ENCODE measurements at places on chromosomes 6 and 20.
A peak's percentile ranks its signal among the peaks of the same experiment; 100 is the strongest.

- DNase-seq: no peak
Measured at GRCh38 chr20:36507746-36508145, 33.6 kb upstream of the MYL9 start.

- DNase-seq: no peak
Measured at GRCh38 chr20:41124451-41125094, 12.8 kb upstream of the PLCG1 start.

GRCh38 chr20:57809661-57810172, 99.9 kb upstream of the PMEPA1 start:
- no peak for DNase-seq

DNA sequence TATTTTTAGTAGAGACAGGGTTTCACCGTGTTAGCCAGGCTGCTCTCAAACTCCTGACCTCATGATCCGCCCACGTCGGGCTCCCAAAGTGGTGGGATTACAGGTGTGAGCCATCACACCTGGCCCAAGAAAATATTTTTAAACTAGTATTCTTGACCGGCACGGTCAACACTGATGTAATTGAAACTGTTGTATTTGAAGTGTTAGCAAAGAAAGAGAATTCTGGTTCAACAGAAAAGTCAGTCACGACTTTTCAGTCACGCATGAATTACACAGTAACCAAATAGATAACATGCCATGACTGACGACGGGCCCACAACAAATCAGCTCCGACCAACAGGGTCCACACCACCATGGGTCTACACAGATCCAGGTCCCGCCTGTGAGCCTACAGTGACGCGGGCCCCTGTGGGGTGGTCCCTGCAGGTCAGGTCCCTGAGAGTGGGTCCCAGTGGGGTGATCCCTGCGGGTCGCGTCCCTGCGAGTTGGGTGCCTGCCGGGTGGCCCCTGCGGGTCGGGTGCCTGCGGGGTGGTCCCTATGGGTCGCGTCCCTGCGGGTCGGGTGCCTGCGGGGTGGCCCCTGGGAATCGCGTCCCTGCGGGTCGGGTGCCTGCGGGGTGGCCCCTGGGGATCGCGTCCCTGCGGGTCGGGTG, 1.0 kb downstream of the GMEB2 start:
- DNase-seq: peak; percentile 12

GRCh38 chr6:168376120-168376519, 56.5 kb upstream of the DACT2 start:
- no peak for DNase-seq

DNA sequence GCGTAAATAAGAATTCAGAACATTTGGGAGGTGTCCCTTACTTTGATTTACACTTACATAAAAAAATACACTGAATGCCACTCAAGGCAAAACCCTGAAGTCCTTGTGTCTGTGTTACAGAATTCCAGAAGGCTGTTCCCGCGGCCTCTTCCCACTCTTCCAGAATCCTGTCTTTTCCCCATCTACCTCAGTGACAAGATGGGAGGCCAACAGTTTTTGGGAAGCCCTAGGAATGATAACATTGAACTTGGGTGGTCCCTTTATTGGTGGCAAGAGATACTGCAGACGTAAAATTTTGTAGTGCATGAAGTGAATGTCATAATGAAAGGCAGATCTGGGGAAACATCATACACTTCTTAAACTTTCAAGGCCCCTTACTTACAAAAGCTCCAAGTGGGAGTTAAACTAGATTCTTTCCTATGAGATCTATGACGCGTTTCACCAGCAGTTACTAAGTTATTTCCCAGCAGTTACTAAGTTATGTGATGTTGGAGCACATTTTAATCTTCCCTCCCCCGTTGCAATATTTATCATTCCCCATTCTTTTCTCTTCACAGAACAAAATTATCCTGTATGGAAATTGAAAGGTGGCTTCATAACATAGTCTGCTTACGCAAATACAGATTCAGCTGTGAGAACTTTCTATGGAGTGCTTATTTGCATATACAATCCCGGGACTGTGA, 79.5 kb downstream of the BCAS1 start:
- DNase-seq: no peak

GRCh38 chr20:41643504-41643938, 25.3 kb upstream of the CHD6 start:
- peak; percentile 42 for DNase-seq

GRCh38 chr20:14566505-14566904, 229.1 kb upstream of the FLRT3 start:
- DNase-seq: peak; percentile 63

DNA sequence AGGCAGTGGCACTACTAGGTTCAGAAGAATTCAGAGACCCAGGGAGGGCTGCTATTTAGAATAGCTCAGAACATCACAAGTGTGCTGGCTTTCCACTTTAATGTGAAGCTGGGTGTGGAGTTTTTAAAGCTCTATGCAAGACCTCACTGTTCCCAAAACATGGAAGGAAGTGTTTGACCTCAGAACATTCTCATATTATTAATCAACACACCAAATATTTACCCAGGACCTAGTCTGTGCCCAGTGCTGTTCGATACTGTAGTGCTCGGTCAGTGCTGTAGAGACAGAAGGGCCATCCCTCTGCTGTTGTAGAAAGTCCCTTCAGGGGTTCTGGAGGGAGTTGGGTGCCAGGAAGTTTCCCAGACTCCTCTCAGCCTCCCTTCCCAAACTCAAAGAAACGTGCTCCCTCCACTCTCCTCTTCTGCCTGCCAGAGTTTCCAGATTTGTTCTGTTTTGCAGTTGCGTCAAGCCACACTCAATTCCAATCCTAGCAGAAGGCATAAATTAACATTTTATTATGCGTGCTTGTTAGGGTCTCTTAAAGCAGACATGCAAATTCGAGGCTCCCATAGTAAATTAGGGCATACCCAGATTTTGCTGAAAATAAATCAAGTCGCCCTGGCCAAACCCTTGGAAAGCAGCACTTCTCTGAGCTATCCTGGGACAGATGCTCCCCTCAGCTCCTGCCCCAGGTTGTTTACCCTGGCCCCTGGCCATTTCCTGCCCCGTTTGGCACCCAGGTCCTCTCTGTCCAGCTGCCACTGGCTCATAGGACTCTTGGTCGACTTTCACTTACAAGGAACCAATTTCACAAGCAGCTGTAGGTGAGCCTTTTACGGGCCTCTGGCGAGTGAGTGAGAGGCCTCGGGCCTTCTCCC, 248.6 kb downstream of the HIVEP2 start:
- DNase-seq: peak; percentile 37

DNA sequence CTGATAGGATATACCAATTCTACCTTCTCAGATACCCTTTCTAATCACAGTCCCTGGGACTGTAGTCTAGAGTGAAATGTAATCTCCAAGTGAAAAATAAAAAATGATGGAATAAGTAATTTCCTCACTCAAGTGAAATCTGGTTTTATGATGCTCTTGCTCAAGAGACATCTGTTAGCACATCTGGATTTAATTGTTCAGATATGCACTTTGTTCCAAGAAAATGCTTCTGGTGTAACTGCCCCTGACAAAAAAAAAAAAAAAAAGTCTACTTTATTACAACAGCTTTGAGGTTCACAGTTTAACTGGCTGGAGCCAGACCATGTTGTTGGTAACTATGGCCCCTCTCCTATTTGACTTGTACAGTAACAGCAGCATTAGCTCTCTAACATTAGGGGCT, 251.8 kb downstream of the BTBD9 start:
- DNase-seq: peak; percentile 65

- DNase-seq: no peak
Measured at GRCh38 chr6:132768051-132768517, 10.4 kb upstream of the VNN2 start.

DNA sequence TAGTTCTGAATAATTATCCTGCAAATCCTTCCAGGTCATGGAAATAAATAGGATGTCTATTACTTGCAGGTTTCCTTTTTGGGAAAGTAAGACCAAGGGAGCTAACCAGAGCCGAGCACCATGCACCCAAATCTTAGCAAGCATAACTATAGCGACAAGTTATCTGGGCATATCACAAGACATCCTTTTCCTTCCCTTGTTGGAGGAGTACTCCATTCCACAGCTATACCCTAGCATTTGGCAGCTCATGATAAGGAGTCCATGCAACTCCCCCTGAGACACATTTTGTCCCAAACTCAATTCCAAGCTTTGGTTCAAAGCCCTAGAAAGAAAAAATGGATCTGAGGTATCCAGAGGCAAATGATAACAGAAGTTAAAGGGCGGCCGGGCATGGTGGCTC, 16.5 kb upstream of the ASCC3 start:
- DNase-seq: no peak

- peak; percentile 98 for DNase-seq
Measured at GRCh38 chr6:141483598-141484061, 649.1 kb upstream of the GJE1 start.

GRCh38 chr20:29408034-29408695, 1849.3 kb upstream of the DEFB115 start:
- no peak for DNase-seq

Measured in fibroblast of skin of back (primary cell).